A172 (cell line): ENCODE measurements at places on chromosomes 1 and 21. TPM values are rescaled to one million over a fixed set of nuclear protein-coding genes. Genes with fewer than 3 reads are reported as not detected.

GRCh38 chr1:205943245-205943644 is at the start of gene SLC26A9:
Gene SLC26A9 (minus strand): TSS chr1:205943456. CDS start chr1:205935820, 7,636 bp downstream.
- no peak for DNase-seq

- no peak for DNase-seq
Measured at GRCh38 chr1:240667351-240667750, 55.4 kb upstream of the GREM2 start.

- DNase-seq, result no peak
Measured at GRCh38 chr1:43766086-43766784, 58.9 kb downstream of the ST3GAL3 start.

- peak; percentile 13 for DNase-seq
Measured at GRCh38 chr21:41068496-41068895, 99.5 kb upstream of the BACE2 start.

- peak; percentile 80 for DNase-seq
Measured at GRCh38 chr1:17460219-17460618, 20.7 kb upstream of the RCC2 start.

GRCh38 chr1:17404820-17405219 is 32.8 kb downstream of the PADI6 start:
- no peak for DNase-seq

- no peak for DNase-seq
Measured at GRCh38 chr1:160744199-160744851, 5.3 kb downstream of the SLAMF7 start.

DNA sequence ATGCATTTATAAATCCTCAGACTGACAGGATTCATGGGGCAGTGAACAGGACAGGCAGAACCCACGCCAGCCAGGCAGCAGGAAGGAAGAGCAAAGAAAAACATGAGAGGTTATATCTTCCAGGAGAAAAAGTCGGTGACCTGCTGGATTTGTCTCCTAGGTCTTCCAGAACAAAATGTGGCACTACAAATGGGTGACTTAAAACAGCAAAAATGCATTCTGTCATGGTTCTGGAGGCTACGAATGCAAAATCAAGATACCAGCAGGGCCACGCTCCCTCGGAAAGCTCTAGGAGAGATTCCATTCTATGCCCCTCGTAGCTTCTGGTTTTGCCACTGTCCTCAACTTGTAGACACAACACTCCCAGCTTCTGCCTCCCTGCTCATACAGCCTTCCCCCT is 63.4 kb downstream of the PSMG1 start:
- DNase-seq, result no peak

DNA sequence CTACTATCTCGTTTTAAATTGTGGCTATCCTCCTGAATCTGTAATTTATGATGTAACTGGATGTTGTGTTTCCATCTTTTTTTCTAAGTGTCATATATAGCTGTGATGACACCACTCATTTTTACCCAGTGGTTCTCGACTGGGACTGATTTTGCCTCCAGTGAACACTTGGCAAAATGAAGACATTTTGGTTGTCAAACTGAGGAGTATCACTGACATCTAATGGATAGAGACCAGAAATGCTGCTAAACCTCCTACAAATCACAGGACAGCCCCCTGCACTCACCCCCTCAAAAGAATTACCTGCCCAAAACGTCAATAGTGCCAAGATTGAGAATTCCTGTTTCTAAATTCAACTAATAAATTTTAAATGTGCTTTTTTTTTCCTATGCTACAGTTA is 1.9 kb downstream of the TRMT13 start:
- DNase-seq, result no peak

- peak; percentile 10 for DNase-seq
Measured at GRCh38 chr1:94580367-94581115, 39.0 kb upstream of the F3 start.

- DNase-seq, result peak; percentile 49
Measured at GRCh38 chr1:248596615-248597014, 885 bp downstream of the OR2T10 start.

- DNase-seq, result no peak
Measured at GRCh38 chr1:89896105-89896942, 75.5 kb downstream of the LRRC8D start.

GRCh38 chr1:59504276-59504675 is 207.4 kb downstream of the FGGY start:
- DNase-seq, result no peak

GRCh38 chr1:7528386-7529198 is 242.5 kb upstream of the VAMP3 start:
- no peak for DNase-seq

DNA sequence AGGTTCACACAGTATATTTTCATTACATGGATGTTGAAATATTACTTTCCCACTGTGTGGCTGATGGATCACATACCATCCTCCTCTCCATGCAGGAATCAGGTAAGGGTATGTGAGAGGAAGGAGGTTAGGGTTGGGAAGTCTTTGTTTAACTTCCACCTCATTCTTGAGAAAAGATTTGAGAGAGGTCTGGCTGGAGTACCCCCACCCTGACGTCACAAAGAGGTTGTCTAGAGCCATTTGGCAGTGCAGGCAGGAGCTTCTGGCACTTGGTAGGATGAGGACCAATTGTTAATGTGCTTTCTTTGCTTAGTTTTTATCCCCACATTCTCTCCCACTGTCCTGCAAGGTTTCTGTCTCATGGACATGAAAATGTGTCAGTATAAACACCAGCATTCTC is 356.6 kb downstream of the DSCAM start:
- no peak for DNase-seq

DNA sequence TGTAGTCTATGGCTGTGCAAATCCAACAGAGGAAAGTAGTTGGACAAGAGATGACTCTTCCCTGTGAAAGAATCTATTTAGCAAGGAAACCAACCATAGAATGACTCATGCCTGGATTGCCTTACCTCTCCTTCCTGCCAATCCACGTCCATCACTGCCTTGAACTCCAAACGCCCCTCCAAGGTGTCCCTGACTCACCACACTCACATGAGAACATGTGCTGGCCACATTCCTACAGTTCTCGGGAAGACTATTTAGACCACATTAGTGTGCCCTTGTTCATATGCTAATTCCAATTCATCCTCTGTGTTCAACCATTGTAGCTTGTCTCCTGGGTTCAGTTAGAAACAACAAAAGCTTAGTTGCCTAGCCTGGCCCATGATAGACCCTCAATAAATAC is 157.3 kb downstream of the SLC30A10 start:
- peak; percentile 97 for DNase-seq

DNA sequence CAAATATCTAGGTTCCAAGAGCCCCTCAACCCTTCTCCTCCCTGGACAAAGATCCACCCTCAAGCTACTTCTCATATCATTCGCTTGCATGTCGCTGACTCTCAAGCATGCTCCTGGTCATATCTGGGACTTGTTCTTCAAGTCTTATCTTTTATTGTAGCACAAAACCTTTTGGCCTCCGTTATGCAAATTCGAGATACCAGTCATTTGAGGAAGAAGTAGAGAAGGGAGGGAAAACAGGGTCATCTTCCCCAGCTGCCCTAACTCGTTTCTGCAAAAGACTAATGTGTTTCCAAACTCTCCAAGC is 63.8 kb upstream of the ETS2 start:
- DNase-seq, result no peak

DNA sequence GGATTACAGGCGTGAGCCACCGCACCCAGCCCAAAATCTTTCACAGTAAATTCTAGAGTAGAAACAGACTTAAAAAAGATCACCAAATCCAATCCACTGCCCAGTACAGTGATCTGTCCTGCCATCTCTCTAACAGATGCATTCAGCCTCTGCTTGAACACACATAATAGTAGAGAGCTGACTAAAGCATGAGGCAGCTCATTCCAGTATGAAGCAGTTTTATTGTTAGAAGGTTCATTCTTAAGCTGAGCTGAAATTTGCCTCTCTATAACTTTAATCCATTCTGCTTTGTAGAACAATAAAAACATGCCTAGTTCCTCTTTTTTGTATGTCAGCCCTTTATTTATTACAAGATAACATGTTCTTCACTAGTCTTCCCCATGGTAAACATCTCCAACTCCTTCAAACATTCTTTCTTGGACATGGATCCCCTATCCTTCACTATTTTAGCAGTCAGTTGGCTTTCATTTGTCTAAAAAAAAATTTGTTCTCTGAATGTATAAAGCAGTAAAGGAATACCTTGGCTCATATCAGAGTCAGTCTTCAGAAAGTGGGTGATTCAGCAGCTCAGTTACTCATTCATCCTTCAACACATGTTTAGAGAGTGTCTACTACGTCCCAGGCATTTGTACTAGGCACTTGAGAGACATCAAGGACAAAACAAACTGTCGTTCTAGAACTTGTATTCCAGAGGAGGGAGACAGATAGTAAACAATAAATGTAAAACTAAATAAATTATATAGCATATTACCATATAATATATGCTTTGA is 10.7 kb upstream of the PTBP2 start:
- DNase-seq, result no peak

- no peak for DNase-seq
Measured at GRCh38 chr1:70079546-70079945, 125.8 kb downstream of the LRRC40 start.

- DNase-seq, result no peak
Measured at GRCh38 chr1:77282866-77283539, 1.2 kb downstream of the AK5 start.

The NEK2 gene
- 83.8 and 88.5 TPM in 2 replicates for total RNA-seq

The AQP10 gene
- not detected in 2 replicates for total RNA-seq

The INSRR gene
- total RNA-seq, result not detected in 2 replicates

The ANXA9 gene
- 18.2 and 20.6 TPM in 2 replicates for total RNA-seq

The FAM72C gene
- 7.7 and 10.2 TPM in 2 replicates for total RNA-seq

The PADI2 gene
- 0.31 TPM in 1 of 2 replicates, not detected in the other for total RNA-seq

The NDUFS5 gene
- total RNA-seq, result 692 and 1,210 TPM in 2 replicates

The RHD gene
- total RNA-seq, result not detected in 2 replicates

The CACNA1S gene
- not detected in 2 replicates for total RNA-seq

The C21orf91 gene
- 11.4 and 14.4 TPM in 2 replicates for total RNA-seq

The EFNA3 gene
- 1.5 and 2.5 TPM in 2 replicates for total RNA-seq
